ENCODE measurements at places on chromosomes 5 and 9.

GRCh38 chr5:157669701-157670097, 1.6 kb upstream of the C5orf52 start:
- no peak for DNase-seq

DNA sequence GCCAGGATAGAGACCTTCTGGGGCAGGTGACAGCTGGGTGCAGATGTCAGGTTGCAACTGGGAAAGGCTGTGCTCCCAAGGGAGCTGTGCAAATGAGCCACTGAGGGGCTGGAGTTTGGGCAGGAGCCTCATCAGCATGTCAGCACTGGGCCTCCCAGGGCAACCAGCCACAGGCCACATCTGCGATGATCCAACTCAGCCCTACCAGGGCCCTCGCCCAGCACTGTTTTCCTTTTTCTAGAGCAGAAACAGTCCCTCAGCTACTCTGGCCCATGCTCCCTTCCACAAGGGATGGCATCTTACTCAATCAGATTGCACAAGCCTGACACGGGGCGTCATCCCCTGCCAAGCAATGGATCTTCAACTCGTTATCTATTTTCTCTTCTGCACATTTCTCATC, 24.8 kb downstream of the NIPAL4 start:
- no peak for DNase-seq

DNA sequence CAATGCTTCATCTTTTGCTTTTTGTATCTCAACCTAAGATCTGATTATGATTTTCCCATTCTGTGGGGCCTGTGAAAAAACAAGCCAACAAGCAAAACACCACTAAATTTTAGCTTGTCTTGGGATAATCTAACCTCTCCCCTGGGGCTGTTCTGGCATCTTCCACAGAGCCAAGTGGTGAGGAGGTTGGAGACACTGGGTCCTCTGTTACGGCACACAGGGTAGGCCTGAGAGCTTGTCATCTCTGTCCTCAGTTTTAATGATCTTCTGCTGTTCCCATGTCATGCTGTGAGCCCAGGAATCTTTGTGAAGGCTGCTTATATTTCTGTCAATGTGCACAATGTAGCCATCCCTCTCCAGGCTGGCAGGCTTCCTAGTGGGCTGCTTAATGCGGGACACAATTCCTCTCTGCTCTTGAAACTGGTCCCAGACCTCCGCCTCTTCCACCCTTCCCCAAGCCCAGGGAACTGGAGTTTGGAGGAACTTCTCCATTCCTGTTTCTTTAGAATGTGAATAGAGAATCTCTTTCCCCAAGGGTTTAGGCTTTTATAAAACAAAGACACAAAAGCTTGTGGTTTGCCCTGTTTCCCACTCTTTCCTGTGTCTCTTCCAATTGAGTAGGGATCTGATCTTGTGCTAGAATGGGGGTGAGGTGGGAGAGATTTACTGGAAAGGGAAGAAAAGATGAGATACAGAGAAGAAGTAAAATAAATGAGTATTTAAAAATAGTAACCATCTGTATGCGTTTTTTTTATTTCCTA, 30.9 kb upstream of the SEMA6A start:
- no peak for DNase-seq

DNA sequence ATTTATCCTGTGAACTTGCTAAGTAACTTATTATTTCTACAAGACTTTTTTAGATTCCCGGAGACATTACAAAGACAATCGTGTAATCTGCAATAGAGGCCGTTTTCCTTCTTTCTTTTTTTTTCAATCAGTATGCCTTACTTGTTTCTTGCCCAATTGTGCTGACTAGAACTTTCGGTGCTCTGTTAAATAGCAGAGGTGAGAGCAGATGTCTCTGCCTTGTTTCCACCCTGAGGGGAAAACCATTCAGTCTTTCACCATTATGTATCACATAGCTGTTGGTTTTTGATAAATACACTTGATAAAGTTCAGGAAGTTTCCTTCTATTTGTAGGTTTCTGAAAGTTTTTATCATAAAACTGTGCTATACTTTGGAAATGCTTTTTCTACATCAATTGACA, 10.3 kb downstream of the SPATA31E1 start:
- DNase-seq, result no peak

- DNase-seq, result no peak
These were observed 927.6 kb upstream of the DMAC1 start for GRCh38 chr9:8727191-8727590.

- DNase-seq, result no peak
These were observed at the start of gene RXFP3 for GRCh38 chr5:33936381-33937016. RXFP3 (plus strand) TSS chr5:33936386; CDS start chr5:33936741, 355 bp downstream.

DNA sequence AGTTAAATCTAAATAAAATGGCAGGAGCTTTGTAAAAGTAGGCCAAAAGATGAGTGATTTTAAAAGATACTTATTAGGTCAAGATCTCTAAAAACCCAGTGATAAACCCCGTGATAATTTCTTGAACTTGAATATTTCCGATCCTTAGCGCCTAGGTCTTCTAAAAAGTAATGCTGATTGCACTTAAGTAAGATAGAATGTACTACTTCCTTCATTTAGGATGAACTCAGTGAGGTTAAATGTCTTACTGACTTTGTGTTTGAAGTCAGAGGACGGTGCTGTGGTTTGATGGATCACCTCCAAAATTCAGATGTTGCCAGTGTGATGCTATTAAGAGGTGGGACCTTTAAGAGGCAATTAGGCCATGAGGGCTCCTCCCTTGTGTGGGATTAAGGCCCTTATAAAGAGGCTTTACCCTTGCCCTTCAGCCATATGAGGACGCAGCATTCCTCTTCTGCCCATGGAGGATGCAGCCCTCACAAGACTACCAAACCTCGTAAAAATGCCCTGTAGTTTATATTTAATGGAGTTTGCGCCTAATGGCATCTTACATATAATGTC, 130.1 kb downstream of the TRIO start:
- DNase-seq, result no peak

GRCh38 chr5:134642931-134643530, 5.6 kb upstream of the SEC24A start:
- no peak for DNase-seq

GRCh38 chr5:42992088-42992879, 47.8 kb downstream of the ANXA2R start:
- peak; percentile 72 for DNase-seq

DNA sequence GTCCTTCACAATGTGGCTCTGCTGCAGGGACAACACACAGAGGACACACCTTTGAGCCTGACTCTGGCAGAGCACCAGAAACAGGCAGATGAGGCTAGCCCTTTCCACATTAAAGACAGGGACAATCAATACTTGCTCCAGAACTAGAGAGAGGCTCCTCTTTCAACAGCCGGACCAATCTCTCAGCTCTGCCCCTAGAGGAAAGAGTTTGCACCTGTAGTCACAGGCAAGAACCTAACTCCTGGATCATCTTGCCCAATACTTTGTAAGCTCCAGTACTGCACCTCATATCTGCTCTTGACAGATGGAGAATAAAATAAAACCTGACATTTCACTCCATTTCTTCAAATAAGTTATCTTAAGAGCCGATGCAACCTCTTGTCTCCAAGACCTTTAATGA, 52.1 kb downstream of the EPB41L4A start:
- DNase-seq, result no peak

- DNase-seq, result no peak
These were observed 149.3 kb downstream of the NTRK2 start for GRCh38 chr9:84818791-84819190.

- DNase-seq, result no peak
These were observed 12.7 kb upstream of the SVEP1 start for GRCh38 chr9:110592044-110592830.

DNA sequence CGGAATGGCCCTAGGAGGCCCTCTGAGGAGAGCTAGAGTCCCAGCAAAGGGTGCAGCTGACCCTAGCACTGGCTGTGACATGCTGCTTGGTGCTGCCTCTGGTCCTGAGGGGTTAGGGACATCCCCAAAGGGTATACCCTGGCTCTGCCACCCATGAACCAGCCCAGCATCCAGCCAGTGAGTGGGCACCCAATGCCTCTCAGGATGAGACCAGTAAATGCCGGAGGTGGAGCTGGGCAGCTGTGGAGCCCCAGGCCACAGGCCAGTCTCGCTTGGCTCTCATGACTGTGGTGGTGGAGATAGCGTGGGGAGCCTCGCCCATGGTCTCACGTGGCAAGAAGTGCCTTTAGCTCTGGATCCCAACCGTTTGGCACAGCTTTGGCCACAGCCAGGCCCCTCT, 3.7 kb upstream of the CEL start:
- DNase-seq, result no peak

DNA sequence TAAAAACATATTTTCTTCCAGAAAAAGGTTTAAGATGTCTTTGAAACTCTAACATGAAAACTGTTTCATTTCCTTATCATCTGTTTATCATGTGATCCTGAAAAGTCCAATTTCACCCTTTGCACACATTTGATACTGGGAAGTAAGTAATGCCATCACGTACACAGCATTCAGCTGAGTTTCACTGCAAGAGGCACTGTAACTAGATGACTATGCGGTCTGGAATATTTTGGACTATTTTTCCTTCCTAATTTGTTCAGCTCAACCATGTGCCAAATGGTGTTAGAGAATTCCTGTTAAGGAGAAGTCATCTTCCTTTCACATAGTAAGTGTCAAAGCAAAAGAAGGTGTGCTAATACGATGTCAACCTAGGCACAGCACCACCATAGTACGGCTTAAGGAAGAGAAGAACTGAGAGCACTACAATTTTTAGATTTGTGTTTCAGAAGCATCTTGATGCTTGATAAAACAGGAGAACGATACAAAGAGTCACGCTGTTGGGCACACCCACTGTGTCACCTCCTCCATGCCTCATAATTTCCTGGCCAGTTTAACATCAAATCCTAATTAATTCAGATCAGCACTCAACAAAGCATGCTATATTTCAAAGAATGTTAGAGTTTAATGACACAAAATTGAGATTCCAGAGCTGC, 77.5 kb downstream of the GNAQ start:
- no peak for DNase-seq
